ENCODE measurements at places on chromosomes 16 and 17. TPM values are rescaled to one million over a fixed set of nuclear protein-coding genes. Genes with fewer than 3 reads are reported as not detected.
A peak's percentile ranks its signal among the peaks of the same experiment; 100 is the strongest.

The KSR1 gene
- 45.3 TPM for total RNA-seq

DNA sequence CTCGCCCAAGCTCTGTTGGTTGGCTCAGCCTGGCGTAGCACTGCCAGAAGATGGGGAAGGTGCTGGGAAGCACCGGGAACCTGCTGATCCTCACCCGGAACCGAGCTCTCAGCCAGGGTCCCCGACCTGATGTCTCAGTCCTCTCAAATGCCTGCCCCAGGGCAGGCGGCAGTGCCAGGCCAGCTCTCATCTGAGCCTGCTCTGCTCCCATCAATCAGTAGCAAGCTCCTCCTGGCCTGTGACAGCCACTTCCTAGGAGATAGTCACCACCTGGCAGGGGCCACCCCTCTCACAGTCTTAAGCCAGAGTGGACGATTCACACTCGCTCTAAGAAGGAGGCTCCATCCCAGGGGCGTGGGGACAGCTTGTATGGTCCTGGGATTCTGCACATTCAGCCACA is 62.0 kb downstream of the ENGASE start:
- no peak overlapping the region for H3K4me3 ChIP-seq
- H3K36me3 ChIP-seq, result no peaks in the 10 kb centered on the region
- no peaks in the 10 kb centered on the region for H3K27me3 ChIP-seq
- DNase-seq, result no peak

DNA sequence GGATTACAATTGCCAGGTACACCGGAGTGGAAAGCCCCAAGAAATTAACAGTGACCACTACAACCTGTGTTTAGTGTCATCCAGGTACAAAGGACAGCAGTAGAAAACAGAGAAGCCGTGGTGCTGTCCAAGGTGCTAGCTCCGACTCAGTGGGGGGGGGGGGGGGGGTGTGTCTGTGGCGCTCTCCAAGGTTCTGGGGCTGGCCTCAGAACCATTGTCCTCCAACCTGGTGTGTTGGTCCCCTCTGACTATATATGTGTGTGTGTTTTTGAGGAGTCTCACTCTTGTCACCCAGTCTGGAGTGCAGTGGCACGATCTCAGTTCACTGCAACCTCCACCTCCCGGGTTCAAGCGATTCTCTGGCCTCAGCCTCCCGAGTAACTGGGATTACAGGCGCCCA is 5.8 kb upstream of the ZNF23 start:
- peaks cover 6% of the 10 kb centered on the region for H3K4me1 ChIP-seq
- H3K4me3 ChIP-seq, result no peak overlapping the region
- DNase-seq, result peak; percentile 68
- H3K27me3 ChIP-seq, result no peaks in the 10 kb centered on the region
- H3K36me3 ChIP-seq, result no peaks in the 10 kb centered on the region
- no peak overlapping the region for H3K27ac ChIP-seq

DNA sequence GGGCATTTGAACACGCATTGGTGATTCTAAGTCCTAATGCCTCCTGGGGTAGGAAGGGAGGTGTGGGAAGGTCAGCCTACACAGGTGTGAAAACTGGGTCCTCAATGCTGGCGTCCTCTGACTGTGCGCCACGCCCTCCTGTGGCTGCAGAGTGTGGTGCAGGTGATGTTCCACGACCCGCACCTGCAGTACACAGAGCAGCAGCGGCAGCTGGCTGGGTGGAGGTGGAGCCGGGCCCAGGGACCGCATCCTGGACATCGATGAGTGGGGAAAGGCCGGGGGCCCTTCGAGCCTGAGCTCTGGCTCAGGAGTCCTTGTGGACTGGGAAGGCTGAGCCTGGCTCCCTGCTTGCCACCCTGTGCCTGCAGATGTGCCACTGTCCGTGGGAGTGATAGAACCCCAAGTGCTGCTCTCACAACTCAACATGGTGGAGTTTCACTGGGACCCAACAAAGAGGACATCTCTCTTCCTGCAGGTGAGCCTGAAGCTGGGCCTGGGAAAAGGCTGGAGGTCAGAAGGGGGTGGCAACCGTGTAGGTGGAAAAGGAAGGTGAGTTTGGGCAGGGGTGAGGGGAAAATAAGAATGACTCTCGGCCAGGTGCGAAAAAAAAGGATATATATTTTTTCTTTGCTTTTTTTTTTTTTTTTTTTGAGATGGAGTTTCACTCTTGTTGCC is 14.0 kb upstream of the STAC2 start:
- peak overlapping the region; percentile 54 for H3K27ac ChIP-seq
- H3K4me1 ChIP-seq, result peaks cover 36% of the 10 kb centered on the region
- H3K36me3 ChIP-seq, result no peaks in the 10 kb centered on the region
- peak; percentile 77 for DNase-seq
- H3K4me3 ChIP-seq, result no peak overlapping the region
- no peaks in the 10 kb centered on the region for H3K27me3 ChIP-seq

Data from activated CD8-positive, alpha-beta T cell treated with anti-CD3 and anti-CD28 coated beads, Interleukin-2, amount 10 ng/mL, durations not matched to agents 7 days and 5 days (primary cell).